ENCODE measurements at places on chromosomes 2 and 18.
A peak's percentile ranks its signal among the peaks of the same experiment; 100 is the strongest.

DNA sequence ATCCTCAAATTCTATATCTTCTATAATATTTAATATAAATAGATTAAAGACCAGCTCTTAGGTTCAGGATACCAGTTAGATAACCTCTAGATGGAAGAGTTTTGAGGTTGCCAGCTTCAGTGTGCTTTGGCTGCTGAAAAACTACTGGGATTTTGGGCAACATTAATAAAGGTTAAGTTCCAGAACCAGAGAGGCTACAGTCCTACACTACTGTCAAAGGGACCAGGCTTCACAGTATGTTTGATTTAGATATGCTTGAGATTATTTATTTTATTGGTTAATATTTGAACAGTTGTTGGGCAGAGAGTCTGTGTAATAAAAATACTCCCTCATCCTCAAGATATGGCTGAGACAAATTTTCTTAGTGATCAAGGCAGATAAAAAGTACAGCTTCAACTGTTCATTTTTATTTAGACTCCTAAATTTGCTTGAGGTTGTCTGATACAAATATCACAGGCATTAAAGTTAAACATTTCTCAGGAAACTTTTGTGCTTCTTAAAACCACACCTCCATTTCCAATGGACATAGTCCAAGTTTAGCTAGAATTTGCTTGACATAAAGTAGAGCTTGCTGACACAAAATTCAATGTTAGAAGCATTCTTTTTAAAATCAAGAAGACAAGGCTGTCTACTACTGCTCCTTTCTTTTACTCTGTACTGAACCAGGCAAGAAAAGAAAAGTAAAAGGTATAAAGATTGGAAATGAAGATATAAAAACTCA lies 19.7 kb upstream of the TMEM17 start:
- no peak for DNase-seq

GRCh38 chr2:149692961-149693396 lies 105.4 kb upstream of the MMADHC start:
- peak; percentile 25 for DNase-seq

GRCh38 chr2:222272446-222273015 lies 26.3 kb downstream of the PAX3 start:
- no peak for DNase-seq

- DNase-seq, result no peak
Measured at GRCh38 chr18:3581890-3582289, 131.9 kb downstream of the TGIF1 start.

DNA sequence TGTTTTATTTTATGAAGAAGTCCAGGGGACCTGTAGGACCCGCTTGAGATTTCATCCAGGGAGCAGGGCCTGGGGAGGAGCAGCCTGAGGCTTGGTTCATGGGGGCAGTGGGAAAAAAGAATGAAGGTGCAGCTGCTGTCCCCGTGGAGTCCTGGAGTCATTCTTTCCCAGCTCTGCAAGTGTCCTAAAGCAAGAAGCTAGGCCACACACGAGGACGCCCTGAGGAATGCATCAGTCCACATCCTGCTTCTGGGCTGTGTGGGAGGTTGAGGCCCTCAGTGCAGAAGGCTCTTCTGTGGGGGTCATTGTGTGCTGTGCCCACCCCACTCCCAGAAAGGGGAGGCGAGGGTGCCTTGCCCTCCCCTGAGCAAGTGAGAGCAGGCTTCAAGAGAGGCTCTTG lies 179.9 kb upstream of the HS6ST1 start:
- no peak for DNase-seq

- no peak for DNase-seq
Measured at GRCh38 chr2:83234246-83234645, 1224.8 kb downstream of the SUCLG1 start.

DNA sequence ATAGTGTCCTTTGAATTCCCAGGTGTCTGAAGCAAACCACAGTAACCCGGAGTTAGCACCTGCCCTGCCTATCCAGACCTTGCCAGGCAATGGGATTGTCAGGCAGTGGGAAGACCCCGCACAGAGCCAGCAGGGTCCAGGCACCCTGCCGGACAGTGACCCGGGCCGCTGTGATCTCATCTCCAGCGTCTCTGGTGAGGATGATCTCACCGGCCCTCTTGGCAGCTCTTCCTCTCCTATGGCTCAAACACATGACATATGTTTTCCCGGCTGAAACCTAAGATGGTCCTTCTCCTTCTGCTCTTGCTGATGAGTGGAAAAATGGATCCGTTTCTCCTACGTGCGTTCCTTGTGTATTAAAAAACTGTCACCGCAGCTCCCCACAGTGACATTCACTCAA lies 75.1 kb downstream of the ACOXL start:
- peak; percentile 76 for DNase-seq

DNA sequence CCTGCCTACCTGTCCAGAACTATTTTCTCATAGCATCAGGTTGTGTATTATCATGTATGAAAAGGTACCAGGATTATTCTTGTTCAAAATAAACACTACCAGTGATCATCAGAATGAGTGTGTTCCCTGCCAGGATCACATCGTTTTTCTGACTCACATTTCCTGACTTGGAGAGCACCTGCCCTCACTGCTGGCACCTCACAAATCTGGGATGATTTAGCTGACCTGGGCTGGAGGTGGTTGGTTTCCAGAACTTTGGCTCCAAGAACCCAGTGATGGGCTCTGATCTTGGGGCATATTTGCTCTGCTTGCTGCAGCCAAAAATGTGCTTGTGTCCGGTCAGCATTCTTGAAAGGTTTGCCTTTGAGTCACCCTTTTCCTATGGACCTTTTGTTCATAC lies 836.3 kb upstream of the ACVR2A start:
- peak; percentile 33 for DNase-seq

DNA sequence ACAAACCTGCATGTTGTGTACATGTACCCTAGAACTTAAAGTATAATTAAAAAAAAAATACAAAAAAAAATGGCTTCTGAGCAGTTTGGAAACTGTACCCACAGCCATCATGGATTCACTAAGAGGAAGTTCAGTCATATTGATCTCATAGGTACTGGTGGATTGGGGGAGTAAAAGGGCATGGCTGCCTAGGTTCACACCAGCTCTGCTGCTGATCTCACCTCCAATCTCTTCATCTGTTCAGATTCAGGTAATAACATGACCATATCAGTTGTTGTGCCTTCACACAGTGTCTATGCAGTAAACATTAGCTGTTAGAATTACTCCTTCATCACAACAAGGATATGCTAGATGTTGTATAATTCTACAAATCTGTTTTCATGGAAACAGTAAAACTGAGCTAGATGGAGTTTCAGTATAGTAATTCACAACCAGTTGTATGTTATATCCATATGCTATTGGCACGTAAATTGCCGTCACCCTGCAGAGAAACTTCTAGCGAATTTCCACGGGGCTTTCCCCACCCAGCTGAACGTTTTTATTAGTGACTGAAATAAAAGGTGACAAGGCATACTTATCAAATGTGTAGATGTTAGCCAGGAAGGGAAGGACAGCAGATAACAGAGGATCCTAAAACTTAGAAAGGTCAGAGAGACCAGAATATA lies 59.3 kb upstream of the ITM2C start:
- no peak for DNase-seq

DNA sequence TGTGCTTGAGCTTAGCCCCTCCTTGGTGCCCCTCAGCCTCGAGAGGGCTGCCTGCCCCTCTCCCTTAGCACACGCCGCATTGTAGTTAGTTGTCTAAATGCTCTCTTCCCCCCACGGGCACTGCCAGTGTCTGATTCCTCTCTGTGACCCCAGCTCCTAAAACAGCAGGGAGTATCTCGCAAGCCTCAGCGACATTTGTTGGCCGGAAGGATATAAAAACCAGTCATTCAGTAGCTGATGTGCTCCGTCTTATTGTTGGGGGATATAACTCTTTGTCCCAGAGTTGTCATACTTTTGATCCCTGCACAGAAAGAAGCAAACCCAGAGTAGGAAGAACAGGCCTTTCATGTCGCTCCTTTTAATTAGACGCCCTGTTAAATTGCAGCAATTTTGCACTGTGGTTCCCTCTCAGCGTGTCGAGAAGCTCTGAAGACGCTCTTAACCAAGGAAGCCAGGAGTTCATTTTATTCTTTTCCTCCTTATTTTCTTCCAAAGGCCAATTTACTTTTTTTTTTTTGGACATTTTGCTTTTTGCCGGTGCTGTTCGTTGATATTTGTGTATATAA lies 201.8 kb downstream of the KLHL29 start:
- DNase-seq, result no peak

- DNase-seq, result peak; percentile 20
Measured at GRCh38 chr2:73776381-73776780, 3.5 kb downstream of the DUSP11 start.

- DNase-seq, result peak; percentile 2
Measured at GRCh38 chr2:134819334-134819733, 19.1 kb upstream of the ACMSD start.

GRCh38 chr2:42050010-42050702 lies 2.3 kb downstream of the PKDCC start:
- DNase-seq, result peak; percentile 51

- DNase-seq, result no peak
Measured at GRCh38 chr2:236209535-236209934, 41.3 kb upstream of the GBX2 start.

DNA sequence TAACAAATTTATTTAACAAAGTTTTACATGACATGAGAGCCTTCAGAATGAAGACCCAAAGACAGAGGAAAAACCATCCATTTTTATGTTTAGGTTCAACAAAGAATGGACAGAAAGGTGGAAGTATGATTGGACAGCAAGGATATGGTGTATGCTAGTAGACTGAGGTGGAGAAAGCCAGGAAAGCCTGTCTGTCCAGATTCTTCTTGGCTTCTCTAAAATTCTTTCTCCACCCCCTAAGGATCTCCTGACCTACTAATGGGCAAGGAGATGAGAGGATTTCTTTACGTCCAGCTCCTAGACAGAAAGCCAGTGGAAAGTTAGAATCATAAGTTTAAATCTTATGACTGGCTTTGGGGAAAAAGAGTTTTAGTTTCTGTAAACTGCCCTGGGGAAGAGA lies 3.0 kb downstream of the ATIC start:
- DNase-seq, result no peak

DNA sequence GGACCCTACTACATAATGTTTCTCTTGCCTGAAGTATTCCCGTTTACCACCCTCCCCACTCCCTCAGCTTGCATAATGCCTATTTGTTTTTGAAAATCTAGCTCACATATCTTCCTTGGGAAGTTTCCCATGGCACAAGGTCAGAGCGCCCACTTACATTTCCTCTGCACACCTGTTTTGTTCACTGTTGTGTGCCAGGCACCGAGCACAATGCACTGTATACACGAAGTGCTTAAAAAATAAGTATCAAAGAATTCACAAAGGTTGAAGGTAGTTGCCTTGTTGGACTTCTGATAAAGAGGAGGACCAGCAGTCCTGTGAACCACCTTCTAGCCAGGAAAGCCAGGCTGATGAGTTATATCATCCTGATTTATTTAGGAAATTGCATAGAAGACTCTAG lies 16.8 kb upstream of the RHOB start:
- no peak for DNase-seq

GRCh38 chr18:74282755-74283554 lies 8.8 kb downstream of the CYB5A start:
- DNase-seq, result no peak

DNA sequence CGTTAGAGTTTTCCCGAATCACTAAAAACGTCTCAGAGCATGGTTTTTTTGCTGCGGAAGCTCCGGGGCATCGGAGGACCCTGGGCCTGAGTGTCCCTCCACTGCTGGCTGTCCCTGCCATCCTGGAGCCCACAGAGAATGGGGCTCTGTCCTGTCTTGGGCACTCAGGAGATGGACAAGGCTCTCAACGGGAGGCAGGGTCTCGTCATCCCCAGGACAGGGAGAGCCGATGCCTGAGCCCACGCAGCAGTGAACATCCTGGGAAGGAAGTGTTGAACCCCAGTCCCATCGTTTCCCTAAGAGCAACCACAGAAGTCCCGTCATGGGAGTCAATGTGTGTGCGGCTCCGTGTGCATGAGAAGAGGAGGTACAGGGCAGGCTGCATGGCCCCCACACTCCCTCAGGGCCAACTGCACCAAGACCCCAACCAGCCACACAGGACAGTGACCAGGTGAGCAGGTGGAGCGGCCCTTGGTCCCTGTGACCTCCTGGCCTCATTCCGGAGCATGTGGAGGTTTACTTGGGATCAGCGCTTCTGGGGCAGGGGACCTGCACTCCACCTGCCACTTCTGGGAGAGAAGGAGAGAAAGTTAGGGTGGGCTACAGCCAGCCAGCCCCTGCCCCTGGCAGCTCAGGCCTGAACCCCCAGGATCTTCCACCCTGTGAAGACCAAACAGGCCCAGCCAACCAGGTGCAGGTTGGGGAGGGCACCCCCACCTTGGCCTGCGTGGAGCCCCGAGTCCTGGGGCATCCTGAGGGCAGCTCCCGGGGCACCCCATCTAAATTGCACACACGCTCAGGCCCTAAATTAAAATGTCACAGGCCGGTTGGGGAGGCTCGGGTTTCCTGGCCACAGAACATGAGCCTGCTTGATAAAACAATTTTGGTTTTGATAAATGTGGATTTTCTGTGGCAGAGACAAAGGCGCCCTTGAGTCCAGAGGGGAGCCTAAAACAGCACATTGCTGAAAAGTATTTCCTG lies 3.1 kb upstream of the SNED1 start:
- DNase-seq, result no peak

DNA sequence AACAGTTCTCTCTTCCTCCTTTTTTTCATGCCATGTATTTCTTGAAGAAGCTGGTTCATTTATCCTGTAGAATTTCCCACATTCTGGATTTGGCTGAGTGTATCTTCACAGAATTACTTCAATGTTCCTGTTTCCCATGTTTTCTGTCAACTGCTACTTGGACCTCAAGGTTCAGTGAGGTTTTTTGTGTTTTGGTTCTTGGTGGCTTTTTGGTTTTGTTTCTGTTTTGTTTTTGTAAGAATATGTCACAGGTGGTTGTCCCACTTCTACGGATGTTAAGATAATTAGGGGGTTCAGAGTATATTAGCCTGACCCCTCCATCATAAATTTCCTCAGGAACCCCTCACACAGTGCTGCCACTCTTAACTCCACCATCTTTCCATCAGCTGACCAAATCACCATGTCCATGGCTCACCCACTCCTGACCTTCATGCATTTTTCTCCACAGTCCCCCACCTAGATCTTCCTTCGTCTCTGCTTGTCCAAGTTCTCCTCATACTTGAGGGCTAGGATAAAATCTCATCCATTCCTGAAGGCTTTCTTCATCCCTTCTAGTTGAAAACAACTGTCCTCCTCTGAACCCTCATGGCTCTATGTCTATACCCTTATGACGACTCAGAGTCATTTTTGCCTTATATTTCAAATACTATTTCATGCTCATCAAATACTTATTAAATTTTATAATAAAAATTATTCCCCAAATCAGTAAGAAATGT lies 40.4 kb downstream of the PLEKHM3 start:
- no peak for DNase-seq

- DNase-seq, result no peak
Measured at GRCh38 chr2:164039270-164039669, 303.5 kb upstream of the FIGN start.

GRCh38 chr2:53969285-53969967 lies 1.4 kb downstream of the PSME4 start:
- DNase-seq, result peak; percentile 74

DNA sequence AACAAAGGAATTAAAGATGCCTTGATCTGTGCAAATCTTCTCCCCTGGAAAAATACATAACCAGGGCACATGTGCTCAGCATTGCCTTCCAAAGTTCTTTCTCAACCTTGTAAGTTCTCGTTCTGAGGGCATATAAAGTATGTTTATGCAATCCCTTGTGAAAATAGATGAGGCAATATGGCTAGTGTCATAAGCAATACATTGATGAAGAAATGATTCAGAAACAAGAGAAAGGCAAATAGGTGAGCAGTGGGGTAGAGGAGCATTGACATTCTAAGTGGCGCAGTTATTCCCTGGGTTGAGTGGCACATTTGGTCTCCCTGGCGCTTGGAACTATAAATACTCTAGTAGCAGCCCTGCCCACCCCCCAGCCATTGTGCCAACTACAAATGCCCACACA lies 57.4 kb upstream of the PGAP1 start:
- DNase-seq, result peak; percentile 90

Measured in choroid plexus epithelial cell (primary cell).